ENCODE measurements at places on chromosomes 7 and 10. TPM values are rescaled to one million over a fixed set of nuclear protein-coding genes. Genes with fewer than 3 reads are reported as not detected.

GRCh38 chr7:94313926-94314325 lies 80.8 kb upstream of the COL1A2 start:
- no peak for DNase-seq

The C7orf33 gene
- not detected for total RNA-seq

DNA sequence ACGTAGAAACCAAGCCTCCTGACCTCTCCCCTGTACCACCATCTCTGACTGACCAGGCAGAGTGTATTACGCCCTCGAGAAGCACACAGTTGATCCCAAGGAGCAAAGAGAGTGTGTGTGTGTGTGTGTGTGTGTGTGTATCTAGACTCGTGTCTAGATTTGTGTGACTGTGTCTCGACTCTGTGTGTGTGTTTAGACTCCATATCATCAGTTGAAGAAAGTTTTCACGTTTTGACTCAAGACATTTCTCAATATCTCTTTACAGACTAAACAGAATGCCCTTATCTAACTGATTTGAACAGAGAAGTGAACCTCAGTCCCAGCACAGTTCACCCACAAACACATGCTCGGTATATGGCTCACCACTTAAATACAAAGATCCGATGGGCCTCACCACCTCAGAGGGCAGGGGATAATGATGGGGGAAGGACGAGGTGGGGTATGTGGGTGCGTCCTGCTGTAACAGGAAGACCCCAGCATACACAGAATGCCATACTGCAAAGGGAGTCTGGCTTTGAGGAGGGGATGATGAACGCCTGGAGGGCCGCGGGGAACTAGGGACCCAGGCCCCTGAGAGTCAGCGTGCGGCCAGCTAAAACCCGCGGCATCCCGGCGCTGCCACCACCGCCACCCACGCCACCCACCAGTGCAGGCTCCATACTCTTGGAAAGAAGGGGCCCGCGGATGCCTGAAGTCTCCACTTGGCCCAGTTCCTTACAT lies 780 bp downstream of the ALDH18A1 start:
- no peak for DNase-seq

GRCh38 chr10:97748116-97748515 lies 11.2 kb downstream of the ZFYVE27 start:
- DNase-seq: no peak

The COPS6 gene
- total RNA-seq: 32.5 TPM

The ELFN1 gene
- 0.40 TPM for total RNA-seq

The IL2RA gene
- total RNA-seq: 11.3 TPM

The CLCN1 gene
- not detected for total RNA-seq

- DNase-seq: no peak
Observed at GRCh38 chr7:10312942-10313341, 660.7 kb upstream of the PHF14 start.

The SUFU gene
- total RNA-seq: 3.5 TPM

DNA sequence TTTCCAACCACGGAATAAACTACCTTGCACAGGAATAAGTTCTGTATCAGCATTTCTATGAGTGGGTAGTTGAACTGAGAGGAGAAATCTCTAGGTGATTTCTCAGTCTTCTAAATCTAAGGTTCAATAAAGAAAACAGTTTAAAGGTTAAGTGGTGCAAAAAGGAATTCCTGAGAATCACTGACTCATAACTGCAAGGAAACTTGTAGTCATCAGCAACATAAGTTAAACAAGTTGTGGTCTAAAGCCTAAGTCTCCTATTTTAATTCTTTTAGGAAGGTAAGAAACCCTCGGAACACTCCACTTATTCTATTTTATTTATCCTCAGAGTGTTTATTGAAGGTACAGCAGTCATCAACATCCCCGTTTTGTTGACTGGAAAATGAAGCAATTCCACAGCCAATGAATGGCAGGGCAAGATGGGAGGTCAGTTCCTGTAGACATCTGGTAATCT lies 92.4 kb upstream of the PIK3CG start:
- no peak for DNase-seq

DNA sequence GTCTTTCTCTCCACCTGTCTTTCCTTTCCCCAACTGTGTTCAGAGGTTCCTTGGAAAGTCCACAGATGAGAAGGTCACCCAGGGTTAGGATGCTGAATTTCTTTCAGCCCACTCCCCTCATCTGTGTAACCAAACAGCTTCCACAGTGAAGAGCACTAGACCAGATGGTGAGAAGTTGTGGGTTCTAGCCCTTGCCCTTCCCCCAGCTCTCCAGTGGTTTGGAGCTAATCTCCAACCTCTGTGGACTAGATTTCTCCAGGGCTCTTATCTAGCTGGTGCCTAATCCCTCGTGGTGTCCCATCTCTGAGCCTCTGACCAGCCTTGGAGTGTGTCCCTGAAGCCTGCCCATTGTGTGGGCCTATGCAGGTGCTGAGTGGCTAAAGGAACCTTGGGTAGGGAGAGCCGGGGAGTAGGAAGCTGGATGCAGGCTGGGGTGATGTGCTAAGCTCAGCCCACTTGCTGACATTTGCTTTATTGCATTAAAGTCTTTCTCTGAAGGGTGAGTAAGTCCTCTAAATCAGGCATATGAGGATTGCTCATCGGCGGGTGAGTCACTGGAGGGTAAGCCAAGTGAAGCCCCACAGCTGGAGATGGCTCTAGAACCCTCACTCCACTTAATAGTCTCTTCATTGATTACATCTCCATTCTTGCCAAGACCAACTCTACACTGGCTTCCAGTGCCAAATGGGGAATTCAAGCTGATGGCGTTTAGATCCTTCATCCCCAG lies 14.9 kb downstream of the DUSP5 start:
- DNase-seq: no peak

GRCh38 chr10:42956045-42956444 lies 120.8 kb upstream of the RET start:
- DNase-seq: no peak
